Immature natural killer cell (primary cell): ENCODE measurements at places on chromosomes 4 and X. TPM values are rescaled to one million over a fixed set of nuclear protein-coding genes. Genes with fewer than 3 reads are reported as not detected.

- no peak overlapping the region for H3K27ac ChIP-seq
- no peaks in the 10 kb centered on the region for H3K36me3 ChIP-seq
- DNase-seq, result no peak
- no peaks in the 10 kb centered on the region for H3K27me3 ChIP-seq
- H3K4me1 ChIP-seq, result peaks cover 23% of the 10 kb centered on the region
- H3K4me3 ChIP-seq, result no peak overlapping the region
These were observed 126.3 kb downstream of the RAPGEF2 start for GRCh38 chr4:159229164-159229563.

DNA sequence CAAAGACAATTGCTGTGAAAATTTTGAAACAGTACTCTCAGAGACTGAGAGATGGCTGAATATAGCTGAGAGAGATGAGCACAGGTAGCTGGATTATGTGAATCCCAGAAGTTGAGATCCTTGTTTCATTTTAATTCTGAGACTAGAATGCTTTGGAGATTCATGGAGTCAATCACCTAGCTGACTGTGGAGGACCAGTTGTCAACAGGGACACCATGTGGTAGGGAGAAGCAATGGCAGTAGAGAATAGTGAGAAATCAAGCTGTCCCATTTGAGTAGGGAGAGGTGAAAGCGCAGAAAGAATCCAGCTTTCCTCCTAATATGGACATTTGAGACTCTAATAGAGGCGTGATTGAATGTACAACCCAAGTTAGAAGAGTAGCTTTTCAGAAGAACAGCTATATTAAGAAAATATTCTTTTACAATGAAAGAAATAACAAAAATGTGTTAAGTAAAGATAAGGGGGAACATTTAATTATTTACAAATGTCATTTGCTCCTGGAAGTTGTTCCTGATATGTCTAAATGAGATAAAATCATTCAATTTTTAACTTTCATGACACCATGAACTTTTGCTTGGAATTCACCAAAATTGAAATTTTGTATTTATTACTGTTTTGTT, 30.3 kb upstream of the GLRB start:
- no peak for DNase-seq
- H3K4me1 ChIP-seq, result no peaks in the 10 kb centered on the region
- no peaks in the 10 kb centered on the region for H3K36me3 ChIP-seq
- H3K27me3 ChIP-seq, result peaks cover 1% of the 10 kb centered on the region

GRCh38 chrX:2410279-2411020, 90.3 kb downstream of the DHRSX start:
- H3K4me3 ChIP-seq, result no peak overlapping the region
- no peak overlapping the region for H3K27ac ChIP-seq
- H3K4me1 ChIP-seq, result no peaks in the 10 kb centered on the region
- peaks cover 17% of the 10 kb centered on the region for H3K36me3 ChIP-seq
- no peaks in the 10 kb centered on the region for H3K27me3 ChIP-seq

BTC gene
- polyA plus RNA-seq, result not detected

HPGDS gene
- polyA plus RNA-seq, result not detected

CHIC2 gene
- polyA plus RNA-seq, result 97.0 TPM
